ENCODE measurements at places on chromosomes 2 and 18. TPM values are rescaled to one million over a fixed set of nuclear protein-coding genes. Genes with fewer than 3 reads are reported as not detected.

- no peaks in the 10 kb centered on the region for H3K36me3 ChIP-seq
- H3K4me3 ChIP-seq, result no peak overlapping the region
- H3K27me3 ChIP-seq, result no peaks in the 10 kb centered on the region
- H3K27ac ChIP-seq, result no peak overlapping the region
- DNase-seq, result no peak
These were observed 122.5 kb downstream of the FHOD3 start for GRCh38 chr18:36419900-36420531.

DNA sequence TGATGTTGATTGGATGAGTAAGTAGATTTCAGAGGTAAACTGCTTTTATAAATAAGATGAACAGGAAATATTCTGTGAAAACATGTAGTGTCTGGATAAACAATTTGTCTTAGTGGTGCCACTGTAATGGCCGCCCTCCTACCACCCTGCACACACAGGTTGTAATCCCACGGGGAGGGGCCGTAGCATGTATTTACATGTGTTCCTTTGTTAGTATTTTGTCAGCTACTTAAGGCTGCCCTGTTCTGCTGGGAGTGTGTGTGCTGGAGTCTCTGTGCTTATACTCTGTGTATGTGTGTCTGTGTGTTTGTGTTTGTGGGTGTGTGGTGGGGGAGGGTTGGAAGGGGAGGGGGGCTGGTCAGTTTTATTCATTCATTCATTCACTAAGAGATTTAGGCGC is 5.1 kb downstream of the TSHZ1 start:
- H3K27me3 ChIP-seq, result peaks cover 14% of the 10 kb centered on the region
- no peaks in the 10 kb centered on the region for H3K4me1 ChIP-seq
- H3K4me3 ChIP-seq, result no peak overlapping the region
- peaks cover 2% of the 10 kb centered on the region for H3K36me3 ChIP-seq
- no peak for DNase-seq

DNA sequence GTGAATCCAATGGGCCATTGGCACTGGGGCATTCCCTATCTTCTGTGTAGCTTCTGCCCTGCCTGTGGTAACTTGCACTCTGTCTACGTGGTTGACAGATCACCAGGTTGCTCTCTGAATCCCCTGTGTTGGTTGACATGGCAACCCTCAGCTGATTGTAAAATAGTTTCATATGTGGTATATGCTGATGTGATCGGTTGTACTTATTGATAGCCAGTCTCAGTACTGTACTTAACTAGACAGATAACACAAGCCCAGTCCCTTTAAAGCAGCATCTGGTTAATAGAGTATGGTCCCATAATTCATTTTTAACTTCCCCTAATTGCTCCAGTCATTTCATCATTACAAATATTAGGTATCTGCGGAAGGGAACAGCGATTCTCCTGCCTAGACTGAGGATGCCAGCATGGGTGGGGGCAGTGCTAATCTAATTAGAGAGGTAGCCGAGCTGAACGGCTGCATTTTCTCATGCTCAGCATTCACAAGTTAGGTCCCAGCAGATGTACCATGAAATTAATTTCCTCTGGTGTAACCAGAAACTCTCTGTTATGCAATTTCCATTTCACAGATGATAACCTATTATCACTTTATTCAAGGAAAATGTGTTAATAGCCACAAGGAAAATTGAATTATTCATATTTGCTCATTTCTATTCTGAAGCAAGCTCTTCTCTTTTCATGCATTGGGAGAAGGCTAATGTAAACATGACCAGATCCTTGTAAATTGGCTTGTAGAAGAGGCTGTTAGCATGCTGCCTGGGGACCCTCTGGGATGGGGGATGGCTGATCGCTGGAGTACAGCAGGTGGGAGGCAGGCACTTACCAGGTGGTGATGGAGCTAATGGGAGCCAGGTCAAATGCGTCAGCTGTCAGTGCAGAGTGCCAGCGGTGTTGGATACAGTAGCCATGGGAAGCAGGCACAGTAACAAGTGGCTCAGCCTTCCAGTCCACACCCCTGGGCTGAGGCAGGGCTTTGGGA is 608.3 kb downstream of the GALR1 start:
- no peak overlapping the region for H3K4me3 ChIP-seq
- H3K27me3 ChIP-seq, result no peaks in the 10 kb centered on the region
- H3K27ac ChIP-seq, result no peak overlapping the region
- no peaks in the 10 kb centered on the region for H3K36me3 ChIP-seq
- DNase-seq, result no peak

DNA sequence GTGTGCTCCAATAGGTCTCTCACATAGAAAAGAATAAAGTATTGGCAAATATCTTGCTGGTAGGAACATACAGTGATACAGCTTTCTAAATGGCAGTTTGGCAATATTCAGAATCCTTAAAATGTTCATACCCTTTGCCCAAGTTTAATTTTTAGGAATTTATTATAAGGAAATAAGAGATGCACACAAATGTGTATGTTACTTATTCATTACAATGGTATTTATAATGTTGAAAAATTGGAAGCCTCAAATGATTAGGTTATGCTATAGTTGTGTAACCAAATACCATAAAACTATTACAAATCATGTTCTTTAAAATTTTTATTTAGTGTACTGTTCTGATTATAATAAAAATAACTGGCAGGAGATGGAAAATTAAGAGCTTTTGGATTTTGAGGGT is 196.8 kb downstream of the MCFD2 start:
- no peaks in the 10 kb centered on the region for H3K27me3 ChIP-seq
- DNase-seq, result no peak
- H3K27ac ChIP-seq, result no peak overlapping the region
- no peak overlapping the region for H3K4me3 ChIP-seq
- peaks cover 12% of the 10 kb centered on the region for H3K36me3 ChIP-seq
- peaks cover 9% of the 10 kb centered on the region for H3K4me1 ChIP-seq

- no peak for DNase-seq
- H3K27me3 ChIP-seq, result no peaks in the 10 kb centered on the region
- peaks cover 17% of the 10 kb centered on the region for H3K36me3 ChIP-seq
- no peak overlapping the region for H3K27ac ChIP-seq
- no peaks in the 10 kb centered on the region for H3K4me1 ChIP-seq
These were observed 216.2 kb upstream of the LINC00305 start for GRCh38 chr18:64365106-64365505.

NEURL3 gene
- not detected for total RNA-seq

KIAA2012 gene
- total RNA-seq, result not detected

SRD5A2 gene
- not detected for total RNA-seq

DOK1 gene
- total RNA-seq, result 15.2 TPM

SERPINB13 gene
- total RNA-seq, result not detected

CCDC141 gene
- 1.0 TPM for total RNA-seq

PLGLB2 gene
- total RNA-seq, result 0.68 TPM

RAMP1 gene
- 0.63 TPM for total RNA-seq

ATF2 gene
- total RNA-seq, result 34.9 TPM

All from H9 (cell line).